ENCODE measurements at places on chromosomes 6 and 20. TPM values are rescaled to one million over a fixed set of nuclear protein-coding genes. Genes with fewer than 3 reads are reported as not detected.

- no peak for DNase-seq
Observed at GRCh38 chr6:3607599-3607998, 143.9 kb downstream of the PXDC1 start.

- no peak for DNase-seq
Observed at GRCh38 chr6:142886431-142887170, 58.4 kb downstream of the HIVEP2 start.

GRCh38 chr6:166640342-166641043, 13.4 kb upstream of the RPS6KA2 start:
- DNase-seq, result no peak

Gene SPTLC3
- 0.77 TPM for total RNA-seq

- DNase-seq, result peak; percentile 75
Observed at GRCh38 chr6:3732345-3733141, 19.0 kb downstream of the PXDC1 start.

Gene BNIP5
- total RNA-seq, result not detected

Data from activated CD8-positive, alpha-beta T cell treated with anti-CD3 and anti-CD28 coated beads for 36 hours (primary cell).